ENCODE measurements at places on chromosomes 16 and 17. TPM values are rescaled to one million over a fixed set of nuclear protein-coding genes. Genes with fewer than 3 reads are reported as not detected.

Gene ENDOV
- 16.2 TPM for total RNA-seq

Gene TM4SF5
- total RNA-seq: not detected

Gene DRC3
- total RNA-seq: not detected

Gene CD300E
- total RNA-seq: not detected

Gene IST1
- total RNA-seq: 229 TPM

Gene NXPH3
- total RNA-seq: not detected

Gene KCNH4
- 0.05 TPM for total RNA-seq

Gene SLC16A6
- 10.8 TPM for total RNA-seq

Gene NT5M
- total RNA-seq: 9.7 TPM

Gene GPRC5B
- total RNA-seq: 0.18 TPM

Gene AARS1
- total RNA-seq: 129 TPM

Gene ASGR1
- 0.60 TPM for total RNA-seq

Gene KRTAP4-1
- not detected for total RNA-seq

Gene TMEM92
- not detected for total RNA-seq

Gene LITAFD
- not detected for total RNA-seq

DNA sequence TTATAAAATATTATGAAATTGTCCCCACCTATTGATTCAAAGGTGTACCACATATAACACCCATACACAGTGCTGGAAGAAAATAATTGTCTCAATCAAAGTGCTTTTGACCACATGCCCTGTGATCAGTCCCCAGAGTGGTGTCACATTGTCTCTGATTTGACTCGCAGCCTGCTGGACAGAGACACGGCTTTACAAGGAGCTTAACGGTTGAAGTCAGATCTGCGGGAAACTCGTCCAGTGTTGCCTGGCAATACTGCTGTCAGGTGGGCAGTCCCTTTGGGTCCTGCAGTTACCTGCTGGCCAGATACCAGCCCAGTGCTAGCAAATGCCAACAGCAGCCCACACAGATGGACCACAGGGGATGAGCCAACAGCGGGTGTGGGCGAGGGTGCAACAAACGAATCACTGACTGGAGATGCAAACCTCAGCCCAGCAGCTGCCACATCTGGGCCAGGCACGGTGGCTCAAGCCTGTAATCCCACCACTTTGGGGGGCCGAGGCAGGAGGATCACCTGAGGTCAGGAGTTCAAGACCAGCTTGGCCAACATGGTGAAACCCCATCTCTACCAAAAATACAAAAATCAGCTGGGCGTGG lies 26.2 kb upstream of the SSTR2 start:
- no peak overlapping the region for H3K4me3 ChIP-seq
- H3K27ac ChIP-seq: no peak overlapping the region
- peaks cover 6% of the 10 kb centered on the region for H3K27me3 ChIP-seq
- DNase-seq: no peak
- H3K4me1 ChIP-seq: peaks cover 11% of the 10 kb centered on the region

DNA sequence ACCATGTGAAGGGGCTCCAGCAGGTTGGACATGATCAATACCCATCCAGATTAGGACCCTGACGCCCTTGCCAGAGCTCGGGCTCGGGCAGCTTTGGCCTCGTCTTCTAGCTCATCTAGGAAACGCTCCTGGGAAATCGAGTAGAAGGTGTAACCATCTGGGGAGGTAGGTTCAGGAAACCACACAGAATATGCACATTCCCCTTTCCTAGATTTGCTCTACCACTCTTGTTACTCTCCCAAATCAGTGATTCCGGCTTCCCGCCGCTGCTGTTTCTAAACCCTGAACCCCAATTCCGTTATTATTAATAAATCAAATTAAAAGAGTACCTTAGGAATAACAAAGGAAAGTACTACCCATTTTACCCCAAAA lies 507 bp downstream of the COA3 start:
- peaks cover 9% of the 10 kb centered on the region for H3K36me3 ChIP-seq
- no peak overlapping the region for H3K27ac ChIP-seq
- DNase-seq: no peak
- peak overlapping the region; percentile 91 for H3K4me3 ChIP-seq

DNA sequence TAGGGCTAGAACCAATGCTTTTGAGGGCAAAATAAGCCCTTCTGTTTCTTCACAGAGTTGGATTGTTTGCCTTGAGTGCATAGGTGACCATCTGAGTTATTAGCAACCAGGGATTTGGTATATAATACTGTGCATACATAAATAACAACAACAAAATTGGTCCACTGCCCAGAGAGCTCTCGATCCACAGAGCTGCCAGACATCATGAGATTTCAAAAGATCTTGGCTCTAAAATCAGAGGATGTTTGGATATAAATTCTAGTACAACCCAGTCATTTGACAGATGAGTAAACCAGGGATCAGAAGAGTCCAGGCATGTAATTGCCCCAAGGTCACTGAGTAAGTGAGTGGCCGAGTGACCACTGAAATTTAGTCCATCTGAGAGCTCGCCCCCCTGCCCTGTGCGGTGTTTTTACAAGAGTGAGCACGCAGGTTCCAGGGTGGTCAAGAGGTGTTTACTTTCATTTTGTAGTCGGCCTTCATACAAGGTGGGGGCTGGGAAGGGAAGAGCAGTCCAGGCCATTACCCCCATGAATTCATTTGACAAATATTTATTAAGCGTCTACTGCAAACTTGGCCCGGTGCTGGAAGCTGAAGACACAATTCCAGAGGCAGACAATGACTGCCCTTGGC lies 1.8 kb upstream of the MT2A start:
- no peak overlapping the region for H3K27ac ChIP-seq
- peaks cover 3% of the 10 kb centered on the region for H3K27me3 ChIP-seq
- H3K4me1 ChIP-seq: peaks cover 41% of the 10 kb centered on the region
- DNase-seq: no peak
- no peak overlapping the region for H3K4me3 ChIP-seq

GRCh38 chr17:6589266-6589946 lies 33.1 kb upstream of the PITPNM3 start:
- H3K4me3 ChIP-seq: no peak overlapping the region
- no peak overlapping the region for H3K27ac ChIP-seq
- peaks cover 2% of the 10 kb centered on the region for H3K4me1 ChIP-seq
- no peak for DNase-seq

GRCh38 chr16:1169285-1170075 lies 16.6 kb downstream of the CACNA1H start:
- H3K27ac ChIP-seq: no peak overlapping the region
- no peaks in the 10 kb centered on the region for H3K36me3 ChIP-seq
- no peak overlapping the region for H3K4me3 ChIP-seq

- no peak for DNase-seq
- H3K4me1 ChIP-seq: peaks cover 27% of the 10 kb centered on the region
- H3K27me3 ChIP-seq: no peaks in the 10 kb centered on the region
- no peak overlapping the region for H3K4me3 ChIP-seq
Observed at GRCh38 chr17:76151896-76152454, 10.9 kb upstream of the FOXJ1 start.

DNA sequence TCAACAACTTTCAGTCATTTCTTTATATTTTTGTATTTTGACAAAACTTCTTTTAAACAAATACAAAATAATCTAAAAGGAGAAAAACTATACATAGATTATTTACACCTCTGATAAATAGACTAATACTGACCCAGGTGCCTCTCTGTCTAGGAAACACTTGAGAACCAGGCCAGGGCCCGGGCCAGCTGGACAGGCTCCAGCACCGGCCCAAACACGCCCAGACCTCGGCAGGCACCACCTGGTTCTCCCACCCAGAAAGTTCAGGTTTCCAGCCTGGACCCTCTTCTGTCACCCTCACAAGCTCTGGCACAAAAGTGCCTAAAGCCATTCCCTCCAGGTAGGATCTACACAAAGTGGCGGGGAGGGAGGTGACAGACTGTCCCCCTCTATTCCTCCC lies 97.0 kb upstream of the DNAH17 start:
- peaks cover 17% of the 10 kb centered on the region for H3K4me1 ChIP-seq
- H3K4me3 ChIP-seq: no peak overlapping the region
- H3K27me3 ChIP-seq: no peaks in the 10 kb centered on the region
- H3K36me3 ChIP-seq: peaks cover 88% of the 10 kb centered on the region
- DNase-seq: no peak

GRCh38 chr16:79128706-79129105 lies 471.8 kb downstream of the MAF start:
- H3K27ac ChIP-seq: no peak overlapping the region
- H3K36me3 ChIP-seq: no peaks in the 10 kb centered on the region
- H3K27me3 ChIP-seq: no peaks in the 10 kb centered on the region
- no peaks in the 10 kb centered on the region for H3K4me1 ChIP-seq
- DNase-seq: no peak

DNA sequence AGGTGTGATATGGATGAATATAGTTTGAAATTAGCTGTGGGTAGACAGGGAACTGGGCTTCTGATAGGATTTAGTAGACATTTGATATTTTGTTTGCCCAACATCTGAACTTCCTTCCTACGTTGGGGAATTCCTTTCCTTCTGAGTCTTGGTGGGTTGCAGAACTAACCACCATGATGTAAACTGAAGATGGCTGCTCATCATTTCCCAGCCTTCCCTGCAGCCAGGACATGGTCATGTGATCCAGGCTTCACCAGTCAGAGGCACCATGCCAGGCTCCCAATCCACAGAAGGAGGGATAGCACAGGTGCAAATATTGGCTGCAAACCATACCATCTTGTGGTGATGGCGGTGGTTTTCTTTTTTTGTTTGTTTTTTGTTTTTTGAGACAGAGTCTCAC lies 57.4 kb downstream of the EMP2 start:
- peaks cover 2% of the 10 kb centered on the region for H3K4me1 ChIP-seq
- H3K4me3 ChIP-seq: no peak overlapping the region
